ENCODE measurements at places on chromosomes 4 and X.

DNA sequence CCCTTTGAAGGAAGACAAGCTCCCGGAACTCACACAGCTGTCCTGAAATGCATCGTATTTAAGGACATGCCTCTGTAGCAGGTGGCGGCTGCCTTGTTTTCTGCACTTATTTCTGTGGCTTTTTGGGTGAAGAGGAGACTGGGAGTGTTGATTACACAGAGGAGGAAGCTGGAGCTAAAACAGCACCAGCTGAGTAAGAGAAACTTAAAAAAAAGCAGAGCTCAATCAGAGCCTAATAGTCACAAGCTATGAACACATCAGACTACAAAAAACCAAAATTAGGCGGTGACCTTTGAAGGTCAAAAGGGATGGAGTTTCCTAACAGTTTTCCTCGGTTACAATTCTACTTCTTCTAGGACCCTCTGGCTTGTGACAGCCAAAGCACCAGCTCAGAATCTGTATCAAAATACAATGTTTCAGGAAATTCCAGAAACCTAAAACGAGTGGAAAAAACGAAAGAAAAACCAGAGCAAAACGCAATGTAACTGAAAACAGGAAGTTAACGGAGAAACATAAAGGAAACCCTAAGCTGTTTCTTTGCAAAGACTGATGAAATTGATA is 13.5 kb downstream of the PRKX start:
- no peak overlapping the region for H3K4me3 ChIP-seq
- no peak for DNase-seq
- H3K4me1 ChIP-seq, result peaks cover 68% of the 10 kb centered on the region

- H3K27ac ChIP-seq, result no peak overlapping the region
- no peaks in the 10 kb centered on the region for H3K27me3 ChIP-seq
- no peak overlapping the region for H3K4me3 ChIP-seq
- peaks cover 24% of the 10 kb centered on the region for H3K36me3 ChIP-seq
These were observed 22.6 kb downstream of the SPCS3 start for GRCh38 chr4:176342384-176342783.

DNA sequence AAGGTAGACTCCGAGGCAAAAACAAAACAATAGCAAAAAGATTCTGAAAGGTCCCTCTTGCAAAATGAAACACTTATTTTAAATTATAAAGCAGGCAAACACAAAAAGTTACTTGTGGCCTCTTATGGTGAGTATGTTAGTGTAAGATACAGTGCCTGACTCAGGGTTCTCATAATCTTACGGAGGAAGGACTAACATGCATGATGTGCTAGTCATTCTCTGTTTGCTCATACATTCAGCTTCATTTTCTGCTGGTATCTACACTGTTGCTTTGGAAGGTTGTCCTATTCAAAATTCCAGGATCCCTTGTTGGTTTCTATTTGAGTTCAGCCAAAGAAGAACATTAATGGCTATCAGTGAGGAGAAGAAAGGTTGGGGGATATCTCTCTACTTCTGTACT is 249.1 kb upstream of the FAM47A start:
- no peaks in the 10 kb centered on the region for H3K36me3 ChIP-seq
- no peaks in the 10 kb centered on the region for H3K27me3 ChIP-seq
- H3K4me3 ChIP-seq, result no peak overlapping the region

DNA sequence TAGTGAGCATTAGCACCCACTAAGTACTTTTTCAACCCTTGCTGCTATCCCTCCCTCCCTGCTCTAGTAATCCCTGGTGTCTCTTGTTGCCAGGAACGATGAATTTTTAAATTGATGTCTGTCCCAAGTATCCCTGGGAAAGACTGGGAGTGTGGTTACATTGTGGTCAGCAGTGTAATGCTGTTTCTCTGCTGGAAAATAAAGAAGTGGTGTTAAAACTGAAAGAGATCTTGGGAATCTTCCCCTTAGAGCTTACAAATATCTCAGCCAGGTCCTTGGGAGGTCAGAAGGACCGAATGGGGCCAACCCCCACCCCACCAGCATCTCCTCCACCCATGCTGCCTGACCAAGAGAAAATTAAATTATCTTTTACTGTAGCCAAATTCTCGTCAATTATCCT is 174.5 kb upstream of the MXRA5 start:
- H3K27ac ChIP-seq, result no peak overlapping the region
- no peaks in the 10 kb centered on the region for H3K36me3 ChIP-seq
- no peak overlapping the region for H3K4me3 ChIP-seq
- no peaks in the 10 kb centered on the region for H3K27me3 ChIP-seq

- H3K4me3 ChIP-seq, result no peak overlapping the region
- H3K27me3 ChIP-seq, result no peaks in the 10 kb centered on the region
- H3K36me3 ChIP-seq, result no peaks in the 10 kb centered on the region
- H3K27ac ChIP-seq, result no peak overlapping the region
- peaks cover 7% of the 10 kb centered on the region for H3K4me1 ChIP-seq
- peak; percentile 23 for DNase-seq
These were observed 598.7 kb upstream of the TECRL start for GRCh38 chr4:65007841-65008439.

All from WTC11 (cell line).